ENCODE measurements at places on chromosomes 2 and 18. TPM values are rescaled to one million over a fixed set of nuclear protein-coding genes. Genes with fewer than 3 reads are reported as not detected.

- DNase-seq, result no peak
Measured at GRCh38 chr2:239724194-239724849, 300.8 kb downstream of the NDUFA10 start.

DNA sequence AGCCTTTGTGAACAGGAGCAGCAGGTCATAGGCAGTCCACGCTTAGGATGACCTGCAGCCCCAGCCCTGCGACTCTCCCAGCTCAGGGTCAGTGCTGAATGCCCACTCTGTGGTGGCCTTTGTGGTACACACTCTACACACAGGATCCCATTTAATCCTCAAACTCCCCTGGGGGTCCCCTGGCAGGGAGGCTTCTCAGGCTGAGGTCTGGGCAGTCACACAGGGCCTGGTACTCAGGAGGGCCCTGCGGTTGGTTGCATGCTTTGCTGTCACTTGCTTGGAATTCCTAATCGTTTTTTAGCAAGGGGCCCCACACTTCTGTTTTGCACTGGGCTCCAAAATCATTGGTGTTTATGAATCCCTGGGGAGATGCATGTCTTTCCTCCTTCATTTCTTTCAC, 113.0 kb downstream of the EML6 start:
- DNase-seq, result no peak

GRCh38 chr2:170229744-170230143, 51.8 kb downstream of the MYO3B start:
- DNase-seq, result no peak

GRCh38 chr2:201204655-201205514, 21.9 kb downstream of the CASP10 start:
- DNase-seq, result no peak

DNA sequence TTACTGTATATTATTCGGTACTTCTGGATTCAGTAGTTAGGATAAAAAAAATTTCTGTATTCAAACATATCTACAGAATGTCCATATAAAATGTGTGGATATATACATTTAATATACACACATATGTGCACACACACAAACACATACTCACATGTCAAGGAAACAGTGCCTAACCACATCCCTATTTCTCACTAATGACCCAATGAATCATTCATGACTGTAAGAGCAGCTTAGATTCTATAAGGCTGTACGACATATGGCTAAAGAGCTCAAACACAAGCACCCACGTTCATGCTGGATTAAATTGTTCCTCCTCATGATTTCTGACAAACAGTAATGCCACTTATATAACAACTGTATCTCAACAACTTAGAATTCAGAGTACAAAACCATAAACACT, 457.3 kb downstream of the ADCYAP1 start:
- DNase-seq, result no peak

GRCh38 chr2:66433695-66433944, 1.3 kb upstream of the MEIS1 start:
- no peak for DNase-seq

TMEM150A gene
- total RNA-seq, result 22.6 TPM

ELOA2 gene
- total RNA-seq, result not detected

All from vagina (tissue), 2 donors.